HFF-Myc (cell line): ENCODE measurements at places on chromosomes 7 and 10.

- no peak for DNase-seq
Measured at GRCh38 chr10:13351340-13351915, 3.3 kb upstream of the SEPHS1 start.

DNA sequence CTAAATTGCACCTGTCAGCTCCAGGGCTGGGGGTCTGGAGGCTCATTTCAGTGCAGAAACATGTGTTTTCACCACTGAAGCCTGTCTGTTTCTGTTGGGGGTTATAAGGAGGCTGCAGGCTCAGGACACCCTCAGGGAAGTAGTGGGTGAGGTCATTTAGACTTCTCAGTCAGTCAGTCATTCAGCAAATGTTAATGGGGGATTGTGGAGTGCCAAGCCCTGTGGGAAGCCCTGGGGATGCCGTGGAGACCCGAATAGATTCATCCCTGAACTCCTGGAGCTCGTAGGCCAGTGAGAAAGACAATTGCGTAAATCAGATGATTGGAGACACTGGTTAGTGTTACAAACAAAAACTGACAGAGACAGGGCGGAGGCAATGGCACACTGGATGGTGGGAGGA lies 19.2 kb downstream of the LHPP start:
- DNase-seq, result no peak

DNA sequence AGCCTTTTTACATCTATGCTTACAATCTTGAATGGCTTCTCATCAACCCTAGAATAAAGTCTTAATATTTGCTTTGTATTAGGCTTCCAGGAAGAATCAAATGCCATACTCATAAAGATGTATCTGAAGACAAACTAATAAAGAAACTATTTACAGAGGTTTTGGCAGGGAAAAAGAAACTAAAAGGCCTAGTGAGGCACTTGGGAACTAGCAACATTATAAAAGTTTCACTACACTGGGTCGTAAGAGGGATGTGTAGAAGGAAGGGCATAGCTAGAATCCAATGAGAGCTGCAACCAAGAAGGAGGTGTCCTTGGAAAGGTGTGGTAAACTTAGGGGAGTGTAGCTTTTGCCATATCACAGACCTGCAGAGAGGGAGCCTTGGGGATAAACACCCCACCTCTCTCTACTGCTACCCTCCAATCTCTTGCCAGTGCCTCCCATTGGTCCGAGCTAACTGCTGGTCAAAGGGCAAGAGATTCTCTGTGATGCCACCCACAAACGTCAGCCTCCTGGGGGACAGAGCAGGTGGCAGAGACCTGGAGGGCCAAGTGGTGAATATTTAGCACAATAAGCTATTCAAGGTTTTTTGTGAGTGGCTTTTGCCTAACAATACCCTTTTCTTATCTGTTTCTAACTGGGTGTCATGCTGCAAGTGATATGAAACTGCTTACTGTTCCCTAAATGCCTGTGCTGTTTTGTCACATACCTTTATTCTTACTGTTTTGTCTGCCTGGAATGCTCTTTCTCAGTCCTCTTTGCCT lies 60.7 kb downstream of the CPED1 start:
- DNase-seq, result no peak

DNA sequence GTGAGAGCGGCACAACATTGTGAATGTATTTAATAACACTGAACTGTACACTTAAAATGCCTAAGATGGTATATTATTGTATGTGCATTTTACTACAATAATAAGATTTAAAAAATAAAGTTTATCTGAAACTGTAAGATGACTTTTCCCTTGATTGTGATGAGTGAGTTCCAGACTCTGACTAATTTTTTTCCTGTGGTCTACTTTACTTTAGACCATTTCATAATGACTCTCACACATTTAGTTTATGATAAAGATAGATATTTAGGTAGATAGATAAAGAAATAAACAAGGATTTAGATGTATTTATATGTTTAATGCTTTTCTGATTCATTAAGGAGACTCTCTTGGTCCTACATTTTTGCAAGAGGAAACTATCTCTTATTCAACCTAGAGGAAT lies 835.9 kb upstream of the SORCS1 start:
- no peak for DNase-seq

DNA sequence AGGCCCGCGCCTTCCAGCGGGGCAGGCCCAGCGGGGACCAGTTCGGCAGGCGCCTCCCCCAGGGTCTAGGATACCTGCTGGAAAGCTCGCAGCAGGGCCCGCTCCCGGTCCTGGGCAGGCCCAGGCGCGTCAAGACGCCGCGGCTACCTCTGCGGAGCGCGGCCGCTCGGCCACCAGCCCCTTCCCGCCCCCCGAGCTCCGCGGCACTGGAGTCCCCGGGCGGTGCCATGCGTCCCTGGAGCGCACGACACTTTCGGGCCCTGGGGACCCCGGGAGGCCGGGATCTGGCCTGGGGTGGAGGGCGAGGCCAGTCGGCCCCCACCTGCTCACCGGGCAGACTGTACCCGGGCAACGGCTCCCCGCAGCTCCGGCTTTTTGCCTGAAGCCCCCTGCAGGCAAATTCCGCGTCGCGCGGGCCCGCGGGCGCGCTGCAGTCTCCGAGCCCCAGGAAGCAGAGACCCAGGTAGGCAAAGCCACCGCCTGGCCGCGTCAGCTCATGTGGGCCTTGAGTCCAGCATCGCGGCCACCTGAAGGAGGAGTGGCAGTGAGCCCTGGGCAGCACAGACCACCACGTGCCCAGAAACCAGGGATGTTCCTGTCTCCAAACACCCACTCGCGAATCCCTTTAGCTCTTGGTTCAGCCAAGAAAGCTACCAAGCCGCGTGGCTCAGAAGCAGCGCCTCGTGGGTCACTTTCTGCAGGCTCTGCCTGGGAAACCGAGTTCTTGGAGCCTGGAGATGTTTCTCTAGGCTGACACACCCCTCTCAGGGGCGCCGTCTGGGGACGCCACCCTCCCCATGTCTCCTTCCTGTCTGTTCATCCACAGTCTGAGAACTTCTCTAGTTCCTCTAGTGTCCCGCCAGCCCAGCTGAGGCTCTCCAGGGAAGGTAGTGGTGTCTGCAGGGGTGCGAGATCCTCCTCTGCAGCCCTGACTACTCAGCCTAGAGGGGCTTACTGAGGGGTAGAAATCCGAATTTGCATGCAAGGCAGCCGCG lies 46.1 kb upstream of the APBB1IP start:
- DNase-seq, result no peak

GRCh38 chr7:98619450-98620321 lies 2.6 kb downstream of the NPTX2 start:
- DNase-seq, result no peak
